ENCODE measurements at places on chromosomes 11 and 22. TPM values are rescaled to one million over a fixed set of nuclear protein-coding genes. Genes with fewer than 3 reads are reported as not detected.

DNA sequence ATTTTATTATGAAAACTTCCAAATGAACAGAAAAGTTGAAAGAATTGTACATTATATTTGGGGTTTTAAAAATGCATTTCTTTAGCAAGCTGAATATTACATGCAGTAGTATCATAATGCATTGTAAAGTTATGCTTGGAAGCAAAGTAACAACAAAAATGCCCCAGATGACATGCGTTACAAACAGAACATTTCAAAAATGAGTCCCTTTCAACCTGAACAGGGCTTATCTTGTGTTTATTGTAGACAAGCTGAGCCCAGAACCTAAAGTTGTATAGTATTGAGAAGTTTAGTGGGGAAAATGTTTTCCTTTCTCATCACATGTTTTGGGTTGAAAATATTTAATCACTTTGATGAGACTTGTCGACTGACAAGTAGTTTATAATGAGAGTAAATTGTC is 68.8 kb downstream of the CECR2 start:
- DNase-seq, result no peak

- no peak for DNase-seq
Measured at GRCh38 chr11:76251226-76251575, 44.9 kb upstream of the WNT11 start.

GRCh38 chr11:132626446-132626845 is 905.9 kb downstream of the OPCML start:
- no peak for DNase-seq

GRCh38 chr11:32562839-32563599 is 20.6 kb upstream of the EIF3M start:
- no peak for DNase-seq

DNA sequence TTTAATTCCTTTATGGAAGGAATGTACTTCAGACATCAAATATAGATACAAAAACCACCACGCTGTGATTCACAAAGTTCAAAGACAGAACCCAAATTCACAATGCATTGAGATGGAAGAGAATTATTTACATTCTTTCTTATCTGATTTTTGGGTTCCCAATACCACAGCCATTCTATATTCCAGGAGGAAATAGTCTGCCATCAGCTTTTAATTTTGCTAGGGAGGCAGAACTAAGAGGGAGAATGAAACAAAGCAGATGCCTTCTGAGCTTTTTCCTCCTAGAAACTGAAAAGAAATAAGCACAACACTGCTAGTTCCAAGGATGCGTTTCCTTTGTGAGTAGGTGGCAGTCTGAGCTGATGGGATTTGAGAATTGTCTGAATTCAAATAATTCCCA is 283.0 kb upstream of the NARS2 start:
- no peak for DNase-seq

DNA sequence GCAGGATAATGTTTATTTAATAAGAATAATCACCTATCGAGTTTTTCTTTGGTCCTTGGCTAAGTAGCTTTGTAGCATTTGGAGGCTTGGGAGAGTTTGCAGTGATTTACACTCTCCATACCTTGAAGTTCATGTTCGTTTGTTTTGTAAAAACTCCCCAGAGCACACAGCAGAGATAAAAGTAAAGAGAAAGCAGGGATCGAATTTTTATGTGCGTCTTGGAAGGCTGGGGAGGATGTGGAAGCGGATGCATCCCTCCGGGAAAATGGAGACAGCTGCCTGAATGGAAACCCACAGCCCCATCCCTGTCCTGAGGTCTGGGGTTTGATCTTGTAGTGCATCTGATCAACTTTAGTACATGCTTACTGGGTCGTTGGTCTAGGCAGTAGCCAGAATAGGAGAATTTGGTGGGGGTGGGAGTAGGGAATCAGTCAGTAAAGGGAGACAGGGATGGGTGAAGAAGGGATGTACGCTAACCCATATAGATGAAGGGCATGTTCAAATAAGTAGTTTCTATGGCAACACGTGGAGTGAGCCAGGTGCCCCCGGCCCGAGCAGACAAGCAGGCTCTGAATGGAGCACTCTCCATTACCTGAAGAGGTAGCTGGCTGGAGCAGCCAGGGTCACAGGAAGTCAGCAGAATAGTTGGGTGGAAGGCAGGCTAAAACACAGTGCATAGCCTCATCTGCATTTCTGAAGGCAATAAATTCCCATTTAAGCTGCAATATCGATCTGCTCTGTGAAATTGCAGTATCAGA is 147.8 kb downstream of the COMMD9 start:
- no peak for DNase-seq

DNA sequence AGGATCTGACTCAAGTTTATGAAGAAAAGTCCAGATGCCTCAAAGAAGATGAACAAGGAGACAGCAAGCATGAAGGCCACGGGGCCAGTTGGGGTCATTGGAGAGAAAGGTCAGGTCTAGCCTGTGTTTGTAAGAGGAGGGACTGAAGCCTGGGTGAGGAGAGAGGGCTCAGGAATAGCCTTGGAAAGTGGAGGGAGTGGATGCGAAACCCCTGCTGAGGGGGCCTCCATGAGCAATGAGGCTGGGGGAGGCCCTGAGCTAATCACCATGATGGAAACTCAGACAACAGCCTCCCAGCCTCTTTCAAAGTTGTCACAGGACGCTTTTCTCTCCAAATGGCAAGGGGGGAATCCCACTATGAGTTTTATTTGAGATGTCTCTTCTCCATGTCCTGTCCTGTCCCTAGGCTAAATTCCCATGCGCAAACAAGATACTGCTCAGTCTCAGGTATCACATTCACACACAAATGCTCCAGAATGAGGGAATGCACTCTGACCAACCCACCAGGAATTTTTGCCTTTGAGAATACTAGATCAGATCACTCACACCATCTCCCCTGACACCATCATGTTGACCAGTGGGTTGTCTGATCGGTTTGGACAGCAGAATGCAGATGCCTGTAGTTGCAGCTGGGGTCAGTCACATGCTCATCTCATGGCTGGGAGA is 51.3 kb upstream of the TOP3B start:
- no peak for DNase-seq

DNA sequence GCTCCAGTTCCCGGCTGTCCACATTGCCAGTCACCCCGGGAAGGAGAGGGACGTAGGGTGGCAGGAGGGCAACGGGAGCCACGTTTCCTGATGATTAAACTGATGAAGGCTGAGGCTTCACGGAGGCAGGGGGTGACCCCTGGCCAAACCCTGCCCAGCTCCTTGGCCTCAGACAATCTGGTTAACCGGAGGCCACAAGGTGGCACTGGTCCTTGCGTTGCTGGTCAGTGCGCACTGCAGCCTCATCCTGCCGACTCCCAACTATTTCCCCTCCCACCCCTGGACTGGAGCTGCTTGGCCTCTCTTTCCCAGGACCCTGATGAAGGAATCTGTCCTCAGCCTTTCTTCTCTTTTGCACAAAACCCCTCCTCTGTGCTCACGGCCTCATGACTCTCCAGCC is 75.3 kb downstream of the PDE2A start:
- peak; percentile 26 for DNase-seq

DNA sequence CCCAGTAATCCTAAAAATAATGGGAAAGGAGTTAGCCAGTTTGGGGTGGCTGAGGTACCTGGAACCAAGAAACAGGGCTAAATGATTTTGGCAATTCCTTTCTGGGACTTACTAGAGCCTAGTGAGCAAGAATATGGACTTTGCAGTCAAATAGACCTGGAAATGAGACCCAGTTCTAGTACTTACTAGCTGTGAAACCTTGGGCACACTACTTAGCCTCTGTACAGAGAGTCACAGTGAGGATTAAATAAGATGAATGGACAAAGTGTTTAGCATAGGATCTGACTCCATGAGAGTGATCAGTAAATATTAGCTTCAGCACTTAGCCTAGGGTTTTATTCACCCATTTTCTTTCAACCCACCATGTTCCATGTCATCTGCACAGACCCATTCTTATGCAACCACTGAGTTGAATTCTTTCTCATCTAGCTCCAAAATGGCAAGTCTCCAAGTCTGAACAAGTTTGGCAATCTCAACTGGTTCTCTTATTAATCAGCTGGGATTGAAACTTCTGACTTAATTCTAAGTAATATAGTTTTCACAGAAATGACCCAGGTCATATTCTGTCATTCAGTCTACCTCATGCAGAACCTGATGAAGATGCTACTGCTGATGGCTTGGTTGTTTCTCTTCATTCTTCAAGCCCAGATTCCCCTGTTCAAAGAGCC is 15.0 kb upstream of the SORL1 start:
- DNase-seq, result no peak

DNA sequence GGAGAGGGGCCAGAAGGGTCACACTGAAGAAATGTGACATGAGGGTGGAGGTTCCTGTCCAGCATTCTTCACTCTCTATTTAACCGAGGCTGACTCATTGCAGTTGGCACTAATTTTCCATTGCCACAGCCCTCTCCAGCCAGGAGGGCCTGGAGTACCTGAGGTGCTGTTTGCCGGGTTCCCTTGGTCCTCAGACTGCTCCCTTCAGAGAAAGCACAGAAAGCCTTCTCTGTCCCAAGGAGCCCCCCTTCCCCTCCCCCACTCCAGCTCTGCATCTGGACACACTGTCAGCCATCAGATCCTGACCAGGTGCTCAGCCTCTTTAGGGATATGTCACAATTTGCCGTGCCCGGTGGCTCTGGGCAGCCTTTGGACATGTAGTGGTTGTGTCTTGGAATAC is 3.2 kb upstream of the C11orf91 start:
- DNase-seq, result no peak

DNA sequence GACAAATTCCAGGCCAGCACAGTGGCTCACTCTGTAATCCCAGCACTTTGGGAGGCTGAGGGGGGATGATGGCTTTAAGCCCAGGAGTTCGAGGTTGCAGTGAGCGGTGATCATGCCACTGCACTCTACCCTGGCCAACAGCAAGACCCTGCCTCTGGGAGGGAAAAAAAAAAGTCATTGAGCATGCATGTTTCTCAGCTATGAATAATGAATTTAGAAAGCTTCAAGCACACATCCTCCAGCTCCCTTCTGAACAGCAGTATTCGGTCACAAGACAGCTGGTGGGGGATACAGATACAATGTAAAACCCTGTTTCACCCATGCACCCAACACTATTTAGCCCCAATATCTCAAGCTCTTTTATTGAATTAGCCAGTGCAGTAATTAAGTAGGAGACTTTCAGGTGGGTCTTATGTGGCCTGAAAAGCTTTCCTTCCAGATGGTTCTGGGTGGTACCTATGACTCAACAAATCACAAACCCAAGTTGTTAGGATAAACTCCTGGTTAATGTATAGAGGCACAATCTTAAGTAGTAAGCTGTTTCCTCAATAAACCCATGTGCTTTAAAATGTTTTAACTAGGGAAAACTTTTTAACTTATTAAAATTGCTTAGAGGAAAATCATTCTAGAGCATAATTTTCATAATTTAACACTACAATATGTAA is 13.4 kb downstream of the PRDM10 start:
- no peak for DNase-seq

DNA sequence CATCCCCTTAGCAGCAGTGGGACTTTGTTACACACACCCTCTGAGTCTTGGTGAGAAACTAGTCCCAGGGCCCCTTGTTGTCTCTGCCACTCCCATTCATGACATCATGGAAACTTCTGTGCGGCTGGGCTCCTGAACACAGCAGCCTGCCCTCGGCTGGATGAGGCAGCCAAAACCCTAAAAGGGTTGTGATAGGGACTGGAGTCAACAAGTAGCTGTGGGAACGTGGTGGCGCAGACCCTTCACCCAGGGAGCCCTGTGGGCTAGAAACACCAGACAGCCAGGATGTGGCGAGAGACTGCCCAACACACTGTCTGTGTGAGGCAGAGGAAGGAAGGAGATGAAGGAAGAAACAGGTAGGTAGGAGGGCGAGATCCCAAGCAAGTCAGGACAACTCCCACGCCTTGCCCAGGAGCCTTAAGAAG is 3.9 kb downstream of the CD3D start:
- DNase-seq, result no peak

DNA sequence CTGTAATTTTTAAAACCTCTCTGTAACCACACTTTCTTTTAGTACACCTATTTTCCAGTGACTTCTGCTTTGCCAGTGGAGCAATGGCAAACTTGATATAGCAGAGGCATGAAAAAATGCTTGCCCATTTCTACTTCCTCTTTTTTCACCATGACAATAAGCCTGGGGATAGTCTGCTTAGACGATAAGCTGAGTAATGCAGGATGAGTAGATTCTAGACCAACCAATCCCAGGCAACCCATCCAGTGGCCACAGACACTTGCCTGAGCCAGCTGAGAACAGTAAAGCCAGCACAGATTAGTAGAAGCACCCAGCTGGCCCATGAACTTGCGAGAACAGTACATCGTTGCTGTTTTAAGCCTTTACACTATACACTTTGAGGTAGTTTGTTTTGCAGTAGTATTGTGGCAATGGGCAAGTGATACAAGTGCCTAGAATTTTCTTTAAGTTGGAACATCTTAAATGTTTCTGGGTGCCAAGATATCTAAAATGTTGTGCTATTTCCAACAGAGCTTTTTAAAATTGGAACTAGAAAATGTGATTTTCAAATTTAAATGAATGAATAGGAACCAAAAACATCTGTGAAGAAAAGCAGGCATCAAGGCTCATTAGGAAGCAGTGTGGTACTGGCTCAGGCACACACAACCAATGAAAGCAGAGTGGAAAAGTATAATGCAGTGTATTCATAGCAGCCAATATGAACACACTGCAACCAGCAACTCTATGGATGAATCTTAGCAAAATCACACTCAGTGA is 37.7 kb downstream of the DDI1 start:
- DNase-seq, result no peak

- DNase-seq, result no peak
Measured at GRCh38 chr11:72102631-72102945, 509 bp downstream of the LAMTOR1 start.

DNA sequence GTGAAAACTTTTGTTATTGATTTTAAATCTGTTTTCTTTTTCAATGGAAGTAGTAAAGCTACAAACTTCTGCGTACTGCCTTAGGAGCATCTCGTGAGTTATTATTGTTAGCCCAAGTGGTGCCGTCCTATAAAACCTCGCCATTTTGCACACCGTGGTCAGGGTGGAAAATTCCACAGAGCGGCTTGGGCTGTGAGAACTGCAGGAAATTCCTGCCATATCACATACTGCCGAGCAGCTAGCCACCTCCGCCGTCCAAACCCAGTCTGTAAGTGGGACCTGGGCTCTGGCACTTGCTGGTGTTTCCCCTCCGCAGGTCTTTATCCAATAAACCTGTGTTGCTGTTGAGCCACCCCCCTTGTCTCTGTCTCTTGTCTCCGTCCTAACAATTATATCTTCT is 88.0 kb upstream of the POU2AF2 start:
- no peak for DNase-seq

DNA sequence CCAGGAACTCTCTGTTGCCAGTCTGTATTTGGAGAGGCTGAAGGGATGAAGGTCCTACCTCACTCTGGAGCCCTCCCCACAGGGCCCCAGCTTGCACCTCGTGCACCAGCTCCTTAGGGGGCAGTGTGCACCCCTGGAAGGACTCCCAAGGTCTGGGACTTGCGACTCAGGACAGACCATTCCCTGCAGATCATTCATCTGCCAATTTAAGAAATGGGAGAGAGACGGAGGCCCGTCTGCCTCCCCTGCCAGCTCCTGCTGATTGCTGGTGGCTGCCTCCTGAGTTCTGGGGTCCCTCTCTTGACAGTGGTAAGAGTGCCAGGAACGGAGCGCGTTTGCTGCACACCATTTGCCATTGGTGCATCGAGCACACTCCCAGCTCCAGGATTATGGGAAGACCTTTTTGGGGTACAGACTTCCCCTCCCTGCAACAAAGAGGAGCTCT is 27.4 kb upstream of the MALAT1 start:
- no peak for DNase-seq

Gene NPAS4
- polyA plus RNA-seq, result 0.08 TPM

Gene SLC43A3
- polyA plus RNA-seq, result 24.6 TPM

Gene MMP13
- not detected for polyA plus RNA-seq

Gene FOLR2
- 21.2 TPM for polyA plus RNA-seq

Gene PRODH
- 5.3 TPM for polyA plus RNA-seq

Measured in muscle of arm (tissue), 14 donors.